ENCODE measurements at places on chromosomes 11 and 22.

DNA sequence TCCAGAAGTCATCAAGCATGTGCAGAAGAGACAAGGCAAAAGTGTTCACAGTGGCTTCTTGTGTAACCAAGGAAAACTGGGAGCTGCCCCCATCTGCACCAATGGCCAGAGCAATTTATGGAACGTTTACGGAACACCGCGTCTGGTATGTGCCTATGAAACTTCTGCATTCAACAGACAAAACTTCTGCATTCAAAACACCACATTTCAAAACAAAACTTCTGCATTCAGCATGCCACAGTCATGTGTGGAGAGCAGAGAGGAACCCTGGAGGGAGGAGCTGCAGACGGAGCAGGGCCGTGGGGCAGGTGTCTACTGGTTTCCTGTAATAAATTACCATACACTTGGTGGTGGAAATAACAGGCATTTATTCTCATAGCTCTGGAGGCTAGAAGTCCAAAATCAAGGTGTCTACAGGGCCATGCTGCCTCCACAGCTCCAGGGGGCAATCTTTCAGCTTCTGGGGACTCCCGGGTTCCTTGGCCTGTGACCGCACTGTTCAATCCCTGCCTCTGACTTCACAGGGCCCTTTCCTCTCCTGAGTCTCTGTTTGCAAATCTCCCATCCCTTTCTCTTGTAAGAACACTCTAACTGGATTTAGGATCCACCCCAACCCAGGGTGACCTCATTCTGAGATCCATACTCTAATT lies 32.2 kb downstream of the RPL3 start:
- DNase-seq: no peak

DNA sequence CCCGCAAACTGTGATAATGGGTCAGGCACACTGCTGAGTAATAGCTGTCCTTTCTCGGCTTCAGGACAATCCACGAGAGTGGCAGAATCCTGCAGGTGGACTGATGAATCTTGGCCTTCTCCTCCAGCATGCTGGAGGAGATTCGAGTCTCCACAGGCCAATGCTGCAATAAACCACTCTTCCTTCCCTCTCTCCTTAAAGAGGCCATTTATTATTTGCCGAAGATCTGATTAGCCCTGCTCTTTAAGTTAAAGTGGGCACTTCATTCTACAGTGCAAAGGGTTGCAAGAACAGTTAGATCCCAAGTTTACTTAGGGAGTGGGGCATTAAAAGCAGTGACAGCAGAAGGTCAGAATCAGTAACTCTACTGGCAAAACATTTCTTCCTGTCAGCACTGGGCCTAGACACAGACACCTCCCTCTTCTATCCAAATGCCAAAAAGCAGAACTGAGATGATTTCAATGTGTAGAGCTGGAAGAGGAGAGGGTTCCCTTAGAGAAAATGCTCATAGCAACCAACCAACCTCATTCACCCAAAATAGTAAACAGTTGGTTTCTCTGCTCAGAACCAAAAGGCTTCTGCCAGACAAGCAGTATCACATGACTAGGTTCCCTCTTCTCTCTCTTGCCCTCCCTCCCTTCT lies 121.7 kb downstream of the SGSM3 start:
- DNase-seq: no peak

GRCh38 chr11:116439361-116439677 lies 333.5 kb downstream of the BUD13 start:
- no peak for DNase-seq

DNA sequence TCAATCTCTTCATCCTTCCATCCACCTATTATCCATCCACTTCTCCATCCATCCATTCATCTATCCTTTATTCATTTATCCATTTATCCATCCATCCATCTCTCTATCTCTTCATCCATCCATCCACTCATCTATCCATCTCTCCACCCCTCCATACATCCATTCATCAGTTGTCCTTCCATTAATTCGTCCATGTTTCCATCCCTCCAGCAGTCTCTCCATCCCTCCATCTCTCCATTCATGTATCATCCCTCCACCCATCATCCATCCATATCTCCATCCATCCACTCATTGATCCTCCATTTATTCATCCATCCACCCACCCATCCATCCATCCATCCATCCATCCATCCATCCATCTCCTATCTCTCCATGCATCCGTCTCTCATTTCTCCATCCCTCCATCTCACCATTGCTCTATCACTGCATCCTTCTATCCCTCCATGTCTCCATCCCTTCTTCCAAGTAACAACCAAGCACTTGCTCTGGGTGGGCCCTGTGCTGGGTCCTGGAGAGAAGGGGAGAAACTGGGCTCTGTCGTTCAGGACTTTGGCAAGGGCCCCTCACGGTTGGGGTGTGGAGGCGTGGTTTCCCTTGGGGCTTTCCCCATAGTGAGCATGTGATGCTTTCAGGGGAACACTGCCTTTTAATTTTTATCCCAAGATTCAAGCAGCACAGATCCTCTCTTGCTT lies 43.3 kb downstream of the SMIM38 start:
- no peak for DNase-seq

- no peak for DNase-seq
Observed at GRCh38 chr22:27670701-27671412, 130.7 kb downstream of the MN1 start.

- no peak for DNase-seq
Observed at GRCh38 chr11:86152901-86153300, 84.0 kb upstream of the PICALM start.

DNA sequence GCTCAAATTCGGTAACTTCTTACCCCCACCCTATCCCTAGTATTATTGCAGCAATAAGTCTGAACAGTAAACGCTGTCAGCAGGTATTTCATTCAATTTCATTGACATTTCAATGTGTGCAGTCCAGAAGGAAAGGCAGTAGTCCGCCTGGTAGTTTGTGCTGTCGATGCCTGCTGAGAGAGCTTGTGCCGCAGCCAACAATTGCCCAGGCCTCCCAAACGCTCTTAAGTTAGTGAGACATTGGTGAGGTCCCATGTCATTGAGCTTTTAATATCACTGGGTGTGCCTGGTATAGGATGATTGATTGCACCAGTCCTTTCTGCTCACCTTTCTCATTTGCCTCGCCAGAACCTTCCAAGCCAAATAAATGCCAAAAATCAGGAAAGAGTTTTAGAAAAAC lies 28.1 kb downstream of the ALKBH3 start:
- no peak for DNase-seq

- no peak for DNase-seq
Observed at GRCh38 chr11:132556316-132556715, 976.0 kb downstream of the OPCML start.

GRCh38 chr11:110960167-110960566 lies 247.9 kb upstream of the ARHGAP20 start:
- no peak for DNase-seq

GRCh38 chr11:97398246-97398645 lies 1008.4 kb downstream of the JRKL start:
- DNase-seq: no peak

- DNase-seq: no peak
Observed at GRCh38 chr11:115981814-115982471, 477.7 kb upstream of the CADM1 start.

GRCh38 chr11:36264011-36264972 lies 24.9 kb downstream of the COMMD9 start:
- DNase-seq: no peak

DNA sequence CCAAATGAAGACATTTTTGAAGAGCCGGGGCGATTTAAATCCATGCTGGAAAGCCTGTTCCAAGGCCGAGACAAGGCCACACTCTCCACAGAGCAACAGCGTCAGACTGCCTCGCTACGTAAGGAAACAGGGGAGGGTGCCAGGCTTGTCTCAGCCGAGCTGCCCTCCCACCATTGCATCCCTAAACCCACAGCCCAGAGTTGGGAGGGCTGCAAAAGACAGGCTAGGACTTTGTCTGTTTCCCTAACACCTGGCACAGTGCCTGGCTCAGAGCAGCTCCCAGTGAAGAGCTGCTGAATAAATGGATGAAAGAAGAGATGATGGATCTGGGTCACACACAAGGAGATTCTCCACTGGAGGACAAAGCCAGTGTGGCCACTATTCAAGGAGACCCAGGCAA lies 51.3 kb upstream of the SCUBE2 start:
- DNase-seq: no peak

DNA sequence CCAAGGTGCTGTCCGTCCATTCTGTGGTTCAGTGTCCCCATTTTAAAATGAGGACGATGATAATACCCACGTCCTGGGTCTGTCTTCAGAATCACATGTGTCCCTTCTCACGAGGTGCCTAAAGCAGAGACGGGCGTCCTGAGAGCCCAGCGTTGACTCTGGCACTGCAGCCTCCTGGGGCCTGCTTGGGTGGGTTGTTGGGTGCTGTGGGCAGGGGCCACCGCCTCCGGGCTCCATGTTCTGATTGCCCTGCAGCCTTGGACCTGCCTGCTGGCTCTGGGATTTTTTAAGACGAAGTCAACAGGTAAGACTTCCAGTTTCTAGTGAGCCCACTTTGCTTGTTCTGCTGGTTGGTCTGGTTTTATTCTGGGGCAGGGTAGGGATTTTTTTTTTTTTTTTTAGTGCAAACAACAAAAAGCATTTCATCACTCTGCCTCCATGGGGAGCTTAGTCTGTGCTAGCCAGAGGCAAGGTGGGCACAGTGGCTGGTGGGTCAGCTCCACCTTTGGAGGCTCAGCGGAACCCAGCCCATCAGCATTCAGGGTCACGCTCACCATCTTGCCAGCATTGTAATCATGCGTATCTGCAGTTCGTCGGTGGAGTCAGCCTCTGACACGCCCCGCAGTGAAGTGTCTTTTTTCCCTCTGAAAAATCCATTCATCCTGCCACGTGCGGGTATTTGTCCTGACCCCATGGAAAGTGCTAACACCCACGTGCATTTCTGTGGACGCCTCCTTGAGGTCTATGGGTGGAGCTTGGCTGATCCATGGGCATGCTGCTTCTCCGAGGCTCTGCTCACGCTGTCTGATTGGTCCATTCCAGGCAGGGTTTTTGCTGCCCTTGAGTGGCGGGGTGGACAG lies 28.3 kb downstream of the NADSYN1 start:
- no peak for DNase-seq
